ENCODE measurements at places on chromosomes 5 and 9.

DNA sequence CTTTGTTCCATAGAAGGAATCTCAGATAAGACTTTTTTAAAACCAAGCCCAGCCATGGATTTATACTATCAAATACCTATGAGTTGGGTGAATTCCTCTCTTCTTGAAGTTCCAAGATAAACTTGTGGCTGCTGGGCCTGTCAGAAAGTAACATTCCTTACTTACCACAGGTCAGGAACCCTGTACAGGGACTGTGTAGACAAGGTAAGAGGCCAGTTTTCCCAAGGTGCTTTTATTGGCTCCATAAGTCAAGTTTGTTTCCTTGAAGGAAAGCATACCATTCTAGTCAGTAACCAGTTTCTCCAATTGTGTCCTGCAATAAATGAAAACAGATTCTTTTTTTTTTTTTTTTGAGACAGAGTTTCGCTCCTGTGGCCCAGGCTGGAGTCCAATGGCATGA is 8.8 kb upstream of the CLTB start:
- no peak for DNase-seq

- DNase-seq: no peak
Observed at GRCh38 chr5:179699616-179700237, 960 bp downstream of the CANX start.

GRCh38 chr9:12922224-12922866 is 147.5 kb downstream of the LURAP1L start:
- DNase-seq: no peak

GRCh38 chr9:75893106-75893505 is 2.6 kb downstream of the PCSK5 start:
- DNase-seq: no peak

- DNase-seq: no peak
Observed at GRCh38 chr5:112735702-112736101, 2.0 kb upstream of the APC start.

GRCh38 chr5:98771382-98772109 is 1.9 kb upstream of the RGMB start:
- no peak for DNase-seq

GRCh38 chr9:90107040-90107725 is 502.4 kb downstream of the GADD45G start:
- DNase-seq: no peak
